ENCODE measurements at places on chromosomes 12 and 14. TPM values are rescaled to one million over a fixed set of nuclear protein-coding genes. Genes with fewer than 3 reads are reported as not detected.
A peak's percentile ranks its signal among the peaks of the same experiment; 100 is the strongest.

The NR1H4 gene
- polyA plus RNA-seq, result not detected

The EIF2B2 gene
- polyA plus RNA-seq, result 56.4 TPM

The CEP83 gene
- 16.8 TPM for polyA plus RNA-seq

The PRH1 gene
- 8.8 TPM for polyA plus RNA-seq

The TAS2R31 gene
- 0.90 TPM for polyA plus RNA-seq

The ARID2 gene
- polyA plus RNA-seq, result 15.1 TPM

The PLEKHG3 gene
- polyA plus RNA-seq, result 24.8 TPM

The PIANP gene
- polyA plus RNA-seq, result 2.4 TPM

The COX8C gene
- polyA plus RNA-seq, result 0.89 TPM

The ZBTB1 gene
- polyA plus RNA-seq, result 28.6 TPM

The PRB4 gene
- not detected for polyA plus RNA-seq

The SPRYD3 gene
- polyA plus RNA-seq, result 17.4 TPM

The RPGRIP1 gene
- 1.2 TPM for polyA plus RNA-seq

The STYK1 gene
- polyA plus RNA-seq, result not detected

The COPS7A gene
- 65.7 TPM for polyA plus RNA-seq

DNA sequence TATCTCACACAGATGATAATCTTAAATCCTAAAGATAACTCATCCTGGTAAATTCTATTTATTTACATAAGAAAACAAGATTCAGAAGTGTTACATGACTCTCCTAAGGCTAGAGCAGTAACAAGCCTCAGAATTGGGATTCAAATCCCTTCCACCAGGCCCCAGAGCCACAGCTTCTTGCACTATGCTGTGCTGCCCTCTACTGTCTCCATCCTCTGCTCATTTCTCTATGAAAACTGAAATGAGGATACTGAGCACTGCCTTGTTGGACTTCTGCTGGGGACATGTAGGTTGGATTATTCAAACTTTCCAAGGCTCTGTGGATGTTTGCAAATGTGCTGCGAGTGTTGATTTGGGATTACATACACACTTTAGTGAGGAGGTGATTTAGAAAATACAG is 23.5 kb upstream of the C12orf50 start:
- no peak for DNase-seq

- no peak for DNase-seq
Measured at GRCh38 chr12:46456356-46457334, 84.1 kb upstream of the SLC38A2 start.

DNA sequence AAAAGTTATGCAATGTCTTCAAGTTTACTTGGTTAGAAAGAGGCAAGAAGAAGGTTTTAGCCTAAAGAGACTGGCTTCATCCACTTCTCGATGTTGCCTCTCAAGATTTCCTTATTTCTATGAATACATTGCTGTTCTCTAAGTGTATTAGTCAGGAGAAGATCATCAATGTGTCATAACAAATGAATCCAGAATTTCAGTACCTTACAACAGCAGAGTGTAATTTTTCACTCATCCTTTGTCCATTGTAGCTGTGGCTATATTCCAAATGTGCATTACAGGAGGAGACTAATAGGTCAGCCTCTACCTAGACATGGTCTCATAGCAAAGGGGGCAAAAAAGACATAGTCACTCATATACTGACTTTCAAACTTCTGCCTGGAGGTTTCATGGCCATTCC is 579.1 kb downstream of the PRKD1 start:
- DNase-seq, result no peak

- DNase-seq, result no peak
Measured at GRCh38 chr12:13046964-13047363, 2.8 kb downstream of the FAM234B start.

DNA sequence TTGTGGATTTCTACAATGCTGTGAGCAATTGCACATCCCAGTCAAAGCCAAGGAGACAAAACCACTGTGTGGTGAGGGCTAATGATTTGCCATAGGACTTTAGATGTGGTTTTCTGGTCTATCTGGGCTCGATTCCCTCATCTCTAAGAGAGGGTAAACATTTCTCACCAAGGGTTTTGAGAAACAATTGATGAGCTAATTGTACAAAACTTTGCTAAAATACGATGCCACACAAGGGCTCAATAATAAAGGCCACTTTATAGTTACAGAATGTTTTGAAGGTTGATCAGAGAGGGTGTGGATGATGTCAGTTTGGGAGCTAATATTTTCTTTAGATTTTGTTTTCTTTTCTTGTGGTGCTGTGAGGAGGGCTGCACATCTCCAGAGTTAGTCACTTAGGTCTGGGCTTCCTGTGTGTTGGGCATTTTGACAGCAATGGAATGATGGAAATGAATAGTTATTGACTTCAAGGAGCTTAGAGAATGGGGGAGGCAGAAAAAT is 60.8 kb upstream of the SLC38A4 start:
- DNase-seq, result no peak

DNA sequence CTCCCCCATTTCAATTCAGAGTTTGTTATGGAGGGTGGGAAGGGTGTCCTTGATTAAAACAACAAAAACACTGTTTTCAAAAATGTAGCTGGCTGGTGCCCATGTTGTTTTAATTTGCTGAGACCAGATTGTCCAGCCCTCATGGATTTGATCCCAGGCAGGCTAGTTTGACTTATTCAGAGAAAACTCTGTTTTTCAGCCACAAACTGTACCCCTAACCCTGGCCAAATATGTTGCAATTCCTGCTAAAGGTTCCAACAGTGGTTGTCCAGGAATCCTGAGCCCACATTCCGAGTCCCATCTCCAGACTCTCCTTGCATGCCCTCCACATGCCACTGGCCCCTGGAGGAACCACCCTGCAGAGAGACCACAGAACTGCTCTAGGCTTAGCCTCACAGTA is 36.0 kb downstream of the MAP1LC3B2 start:
- no peak for DNase-seq

GRCh38 chr14:96225745-96226151 is 21.1 kb downstream of the BDKRB2 start:
- no peak for DNase-seq

DNA sequence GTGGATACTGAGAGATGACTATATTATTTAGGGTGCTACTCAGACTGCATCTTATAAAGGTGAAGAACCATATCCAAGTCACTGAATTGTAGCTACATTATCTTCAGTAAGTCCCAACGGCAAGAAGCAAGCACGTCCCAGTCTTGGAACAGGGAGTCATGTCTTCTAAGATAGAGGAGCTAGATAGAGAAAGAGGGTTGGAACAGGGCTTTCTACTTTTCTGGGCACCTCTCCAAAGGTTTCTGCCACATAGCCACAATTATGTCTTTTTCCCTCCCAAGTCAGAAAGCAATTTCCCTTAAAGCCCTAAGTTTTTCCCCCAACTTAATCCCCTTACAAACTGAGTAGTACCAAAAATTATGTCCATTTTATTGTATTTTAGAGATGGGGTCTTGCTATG is 22.4 kb downstream of the MAPK1IP1L start:
- no peak for DNase-seq

DNA sequence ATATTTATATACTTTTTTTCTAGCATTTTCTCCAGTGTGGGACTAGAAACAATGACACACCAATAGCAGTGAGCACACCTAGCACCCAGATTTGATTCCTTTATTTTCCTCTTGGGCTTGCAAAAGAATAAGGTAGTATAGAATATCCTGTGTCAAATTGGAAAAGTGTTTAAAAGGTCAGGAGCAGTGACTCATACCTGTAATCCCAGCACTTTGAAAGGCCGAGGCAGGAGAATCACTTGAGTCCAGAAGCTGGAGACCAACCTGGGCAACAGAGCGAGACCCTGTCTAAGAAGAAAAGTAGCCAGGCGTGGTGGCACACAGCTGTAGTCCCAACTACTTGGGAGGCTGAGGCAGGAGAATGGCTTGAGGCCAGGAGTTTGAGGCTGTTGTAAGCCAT is 53.8 kb upstream of the SGPP1 start:
- DNase-seq, result no peak

- DNase-seq, result peak; percentile 39
Measured at GRCh38 chr12:13941258-13942249, 39.8 kb downstream of the GRIN2B start.

DNA sequence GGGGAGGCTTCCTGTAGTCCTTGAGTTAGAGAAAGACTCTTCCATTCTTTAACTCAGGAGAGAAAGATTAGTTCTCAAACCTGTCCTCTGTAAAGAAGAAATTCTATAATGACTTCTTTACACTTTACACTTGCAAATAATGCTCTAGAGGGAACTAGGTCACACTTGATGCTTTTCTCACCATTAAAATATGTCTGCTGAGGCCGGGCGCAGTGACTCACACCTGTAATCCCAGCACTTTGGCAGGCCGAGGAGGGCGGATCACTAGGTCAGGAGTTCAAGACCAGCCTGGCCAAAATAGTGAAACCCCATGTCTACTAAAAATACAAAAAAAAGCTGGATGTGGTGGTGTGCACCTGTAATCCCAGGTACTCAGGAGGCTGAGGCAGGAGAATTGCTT is 6.3 kb downstream of the NTN4 start:
- DNase-seq, result no peak

DNA sequence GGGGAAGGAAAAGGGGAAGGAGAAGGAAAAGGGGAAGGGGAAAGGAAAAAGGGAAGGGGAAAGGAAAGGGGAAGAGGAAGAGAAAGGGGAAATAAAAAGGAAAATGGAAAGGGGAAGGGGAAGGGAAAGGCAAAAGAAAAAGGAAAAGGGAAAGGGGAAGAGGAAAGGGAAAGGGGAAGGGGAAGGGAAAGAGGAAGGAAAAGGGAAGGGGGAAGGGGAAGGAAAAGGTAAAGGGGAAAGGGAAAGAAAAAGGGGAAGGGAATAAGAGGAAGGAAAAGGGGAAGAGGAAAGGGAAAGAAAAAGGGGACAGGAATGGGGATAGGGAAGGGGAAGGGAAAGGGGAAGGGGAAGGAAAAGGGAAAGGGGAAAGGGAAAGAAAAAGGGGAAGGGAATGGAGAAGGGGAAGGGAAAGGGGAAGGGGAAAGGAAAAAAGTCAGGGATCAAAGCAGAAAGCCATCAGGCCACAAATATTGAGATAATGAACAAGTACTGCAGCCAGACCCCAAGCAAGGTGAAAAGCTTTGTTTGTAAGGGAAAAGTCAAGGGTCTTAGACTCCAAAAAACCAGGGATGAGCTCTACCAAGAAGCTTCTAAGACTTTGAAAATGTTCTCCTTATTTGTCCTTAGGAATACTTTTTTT is 20.0 kb downstream of the DICER1 start:
- no peak for DNase-seq

DNA sequence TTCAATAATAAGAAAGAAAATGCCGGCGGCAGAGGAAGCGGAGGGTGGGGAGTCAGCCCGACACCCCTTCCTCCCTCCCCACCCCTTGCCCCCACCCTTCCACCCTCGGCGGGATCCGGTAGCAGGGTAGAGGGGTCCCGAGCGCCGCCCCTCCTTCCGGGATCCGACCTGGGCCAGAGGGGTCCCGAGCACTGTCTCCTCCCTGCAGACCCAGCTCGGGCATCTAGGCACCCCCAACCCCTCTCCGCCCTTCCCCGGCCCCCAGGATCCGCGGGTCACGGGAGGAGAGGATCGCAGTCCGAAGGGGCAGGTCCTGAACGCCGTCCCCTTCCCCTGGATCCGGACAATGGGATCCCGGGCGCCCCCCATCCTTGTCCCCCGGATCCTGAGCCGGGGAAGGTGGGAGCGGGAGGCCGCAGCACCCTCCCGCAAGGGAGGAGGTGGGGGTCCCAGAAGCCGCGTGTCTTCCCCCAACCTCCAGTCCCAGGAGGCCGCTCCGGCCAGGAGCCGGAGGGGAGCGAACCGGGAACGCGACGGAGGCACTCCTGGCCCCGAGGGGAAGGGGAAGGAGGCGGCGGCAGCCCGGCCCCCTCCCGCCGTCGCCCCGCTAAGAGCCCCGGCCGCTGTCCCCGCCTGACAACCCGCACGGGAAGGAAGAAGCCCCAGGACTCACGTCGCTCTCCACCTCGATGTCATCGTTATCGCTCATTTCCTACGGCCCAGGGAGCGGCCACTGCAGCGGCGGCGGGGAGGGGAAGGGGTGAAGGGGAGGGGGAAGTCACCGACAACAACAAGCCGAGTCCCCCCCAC is 481 bp downstream of the MAX start:
- peak; percentile 22 for DNase-seq

DNA sequence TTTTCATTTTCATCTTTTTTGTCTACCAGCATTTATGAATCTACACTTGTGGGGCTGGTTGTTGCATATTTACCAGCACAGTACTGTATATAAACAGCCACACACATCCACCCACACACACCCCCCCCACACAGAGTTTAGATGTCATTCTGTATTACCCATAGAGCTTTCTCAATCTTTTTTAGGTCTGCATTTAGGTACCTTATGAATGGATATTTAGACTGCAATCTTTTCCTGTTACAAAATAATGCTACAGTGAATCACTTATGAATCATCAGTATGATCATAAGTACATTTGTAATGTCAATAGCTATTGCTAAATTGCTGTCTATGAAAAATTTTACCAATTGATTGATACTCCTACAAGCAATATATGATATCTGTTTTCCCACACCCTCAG is 67.3 kb upstream of the STK38L start:
- DNase-seq, result no peak

DNA sequence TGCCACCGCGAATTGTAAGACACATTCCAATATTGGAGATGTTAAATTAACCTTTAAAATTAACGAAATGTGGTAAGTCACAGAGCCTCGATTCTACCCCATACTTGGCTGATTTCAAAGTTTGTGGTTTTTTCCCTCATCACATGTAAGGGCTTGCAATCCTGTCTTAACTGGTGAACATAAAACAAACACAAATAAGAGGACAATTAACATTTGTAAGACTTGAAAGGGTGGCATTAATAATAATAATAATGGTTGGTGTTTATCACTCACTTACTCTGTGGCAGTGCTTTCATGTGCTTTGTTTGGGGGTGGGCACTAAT is 26.6 kb downstream of the PPFIBP1 start:
- DNase-seq, result no peak

DNA sequence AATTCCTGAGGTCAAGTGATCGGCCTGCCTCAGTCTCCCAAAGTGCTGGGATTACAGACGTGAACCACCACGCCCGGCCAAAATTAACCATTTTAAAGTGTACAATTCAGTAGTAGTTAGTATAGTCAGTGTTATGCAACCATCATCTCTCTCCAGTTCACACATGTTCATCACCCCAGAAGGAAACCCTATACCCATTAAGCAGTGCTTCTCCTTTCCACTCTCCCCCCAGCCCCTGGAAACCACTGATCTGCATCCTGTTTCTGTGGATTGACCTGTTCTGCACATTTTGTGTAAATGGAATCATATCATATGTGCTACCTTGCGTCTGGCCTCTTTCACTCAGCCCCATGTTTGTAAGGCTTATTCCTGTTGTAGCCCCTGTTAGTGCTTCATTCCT is 52.2 kb downstream of the PHETA1 start:
- no peak for DNase-seq

- no peak for DNase-seq
Measured at GRCh38 chr12:120132054-120132836, 15.7 kb upstream of the RAB35 start.

DNA sequence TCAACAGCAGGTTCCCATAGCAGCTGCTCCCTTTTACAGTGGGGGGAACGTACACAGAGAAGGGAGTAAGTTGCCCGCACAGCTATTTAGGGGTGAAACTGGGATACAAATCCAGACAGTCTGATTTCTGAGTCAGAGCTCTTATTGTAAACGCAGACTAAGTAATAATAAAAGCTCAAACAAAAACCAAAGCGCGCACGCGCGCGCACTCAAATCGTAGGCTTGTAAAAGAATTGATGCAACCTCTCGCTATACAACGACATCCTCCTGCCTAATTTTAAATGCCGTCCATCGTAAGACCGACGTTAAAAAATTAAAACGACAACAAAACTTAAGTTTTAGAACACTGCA is 747 bp upstream of the DACT1 start:
- DNase-seq, result peak; percentile 84
